Hindlimb muscle (tissue), 1 donor: ENCODE measurements at places on chromosomes 3 and 15.

DNA sequence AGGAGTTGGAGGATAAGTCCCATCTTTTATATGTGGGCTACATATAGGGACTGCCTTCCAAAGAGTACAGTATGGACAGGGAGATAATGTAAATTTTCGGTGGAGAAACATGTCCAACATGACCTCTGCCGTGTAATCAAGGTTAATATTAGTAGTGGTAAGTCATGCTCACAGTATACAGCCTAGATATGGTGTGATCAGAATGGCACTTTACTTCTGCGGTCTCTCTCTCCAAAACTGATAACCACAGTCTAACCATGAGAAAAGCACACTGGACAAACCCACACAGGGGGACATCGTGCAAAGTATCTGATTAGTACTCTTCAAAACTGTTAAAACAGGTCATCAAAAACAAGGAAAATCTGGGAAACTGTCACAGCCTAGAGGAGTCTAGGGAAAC, 66.6 kb upstream of the PLCL2 start:
- DNase-seq = no peak

- peak; percentile 23 for DNase-seq
These were observed 78.9 kb downstream of the ULK4 start for GRCh38 chr3:41882956-41883355.

- DNase-seq = no peak
These were observed 392.4 kb upstream of the ALCAM start for GRCh38 chr3:104974316-104974715.

GRCh38 chr15:44763187-44763586, 26.9 kb downstream of the TRIM69 start:
- no peak for DNase-seq

GRCh38 chr3:127749787-127750225, 72.5 kb downstream of the MGLL start:
- DNase-seq = no peak

DNA sequence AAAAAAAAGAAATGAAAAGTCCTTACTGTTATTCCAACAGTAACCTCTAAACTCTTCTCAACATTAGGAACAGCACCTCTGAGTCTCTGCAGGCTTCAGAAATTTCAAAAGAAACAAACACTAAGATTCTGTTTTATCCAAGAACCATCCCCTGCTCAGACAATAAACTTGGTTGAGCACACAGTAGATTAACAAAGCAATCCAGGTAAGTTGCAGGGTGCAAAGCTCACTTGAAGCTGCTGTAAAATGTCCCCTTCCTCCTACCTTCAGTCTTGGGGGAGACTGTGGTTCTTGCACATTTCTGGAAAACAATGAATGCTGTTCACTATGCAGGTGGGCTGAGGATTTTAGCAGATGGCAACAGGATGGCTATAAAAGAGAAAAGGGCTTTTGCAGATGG, 484.1 kb downstream of the IGSF11 start:
- no peak for DNase-seq

DNA sequence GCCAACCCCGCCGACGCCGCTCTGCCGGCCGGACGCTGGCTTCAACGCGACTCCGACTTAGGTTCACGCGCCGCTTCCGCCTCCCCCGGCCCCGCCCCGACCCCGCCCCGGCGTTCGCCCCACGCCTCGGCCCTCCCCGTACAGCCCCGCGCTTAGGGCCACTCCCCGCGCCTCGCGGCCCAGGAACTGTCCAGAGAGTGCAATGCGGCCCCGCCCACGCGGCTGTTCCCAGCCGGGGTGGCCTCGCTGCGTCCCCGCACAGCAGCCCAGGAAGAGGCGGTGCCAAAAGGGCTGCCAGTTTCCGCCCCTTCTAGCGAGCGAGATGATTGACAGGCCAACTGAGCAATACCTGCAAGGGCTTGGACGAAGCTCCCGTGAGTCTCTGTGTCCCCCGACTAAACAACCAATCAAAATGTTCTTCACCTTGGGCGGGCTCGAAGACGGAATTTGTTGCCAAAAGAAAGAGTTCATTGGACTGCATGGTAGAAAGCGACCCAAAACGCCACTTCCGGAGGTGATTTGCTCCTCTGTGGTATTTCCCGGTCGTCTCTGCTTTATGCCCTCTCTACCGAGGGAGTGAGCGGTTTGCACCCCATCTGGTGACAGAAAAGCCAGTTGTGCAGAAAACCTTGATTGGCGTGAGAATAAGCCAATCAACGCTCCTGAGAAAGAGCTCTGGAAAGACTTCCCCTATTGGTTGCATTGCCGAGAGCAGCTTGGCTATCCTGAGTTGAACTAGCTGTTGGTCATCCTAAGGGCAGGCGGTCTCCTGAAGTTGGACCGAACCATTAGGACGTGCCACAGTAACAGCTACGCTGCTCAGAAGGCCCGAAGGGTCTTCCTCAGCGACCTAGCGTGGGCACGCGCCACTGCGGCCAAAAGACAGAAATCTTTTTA, at the start of gene UBP1:
Gene UBP1, minus strand, starts transcription at position 78 of the 897 bp plus-strand sequence. CDS start 557 bp downstream, outside the sequence.
- peak; percentile 100 for DNase-seq

- no peak for DNase-seq
These were observed 60.3 kb downstream of the TM4SF4 start for GRCh38 chr3:149534671-149535332.

DNA sequence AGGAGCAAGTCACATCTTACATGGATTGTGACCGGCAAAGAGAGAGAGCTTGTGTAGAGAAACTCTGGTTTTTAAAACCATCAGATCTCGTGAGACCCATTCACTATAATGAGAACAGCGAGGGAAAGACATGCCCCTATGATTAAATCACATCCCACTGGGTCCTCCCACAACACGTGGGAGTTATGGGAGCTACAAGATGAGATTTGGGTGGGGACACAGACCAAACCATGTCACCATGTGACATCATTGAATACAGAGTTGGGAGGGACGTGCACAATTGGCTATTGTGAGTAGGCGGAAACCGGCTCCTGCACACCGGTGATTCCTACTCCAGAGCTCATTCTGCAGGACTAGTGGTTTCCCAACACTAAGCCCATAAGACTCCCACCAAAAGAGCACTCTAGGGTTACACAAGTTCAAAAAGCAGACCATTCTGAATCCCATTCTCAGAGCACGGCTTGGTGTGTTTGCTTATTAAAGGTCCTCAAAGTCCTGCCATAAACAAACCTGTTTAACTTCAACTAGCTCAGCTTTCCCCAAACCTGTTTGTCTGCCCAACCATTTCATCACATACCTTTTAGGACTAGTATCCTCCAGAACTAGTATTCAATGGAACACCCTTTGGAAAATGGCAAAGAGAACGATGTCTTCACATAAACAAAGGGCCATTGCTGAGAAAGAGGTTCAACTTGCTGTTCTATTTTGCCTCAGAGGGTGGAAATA, 167.6 kb downstream of the TLE3 start:
- DNase-seq = no peak

DNA sequence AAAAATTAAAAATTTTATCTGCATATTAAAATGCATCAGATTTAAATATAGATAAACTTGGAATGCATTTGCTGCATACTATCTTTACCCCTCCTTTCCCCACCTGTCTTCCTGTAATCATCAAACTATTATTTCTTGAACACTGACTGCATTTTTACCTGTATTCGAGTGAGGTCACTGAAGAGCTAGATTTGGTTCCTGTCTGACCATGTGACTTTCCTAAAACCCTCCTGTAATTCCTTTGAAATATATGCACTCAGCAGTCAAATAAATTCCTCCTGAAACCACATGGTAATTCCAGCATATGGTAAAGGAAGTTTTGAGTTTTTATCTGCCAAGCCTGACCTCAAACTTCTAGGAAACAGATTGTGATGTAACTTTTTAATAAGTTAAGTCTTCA, 445.6 kb upstream of the FRG2C start:
- no peak for DNase-seq

- no peak for DNase-seq
These were observed 11.7 kb upstream of the FYCO1 start for GRCh38 chr3:46007280-46007679.

DNA sequence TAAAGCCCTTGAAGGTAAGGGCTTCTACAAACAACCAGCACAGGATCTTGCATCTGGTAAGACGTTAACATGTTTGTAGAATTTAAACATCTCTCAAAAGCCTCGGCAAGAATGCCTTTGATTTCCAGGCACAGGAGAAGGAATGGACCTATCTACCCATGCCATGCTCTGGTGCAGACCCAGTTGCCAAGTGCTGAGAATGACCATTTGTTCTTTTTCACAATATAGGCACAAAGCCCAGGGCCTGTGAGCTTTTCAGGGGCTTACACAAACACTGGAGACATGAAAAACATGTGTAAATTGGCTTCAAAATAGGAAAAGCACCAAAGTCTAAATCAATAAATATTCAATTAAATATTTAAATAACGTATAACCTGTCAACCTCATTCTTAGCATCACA, 266.9 kb upstream of the TTC14 start:
- no peak for DNase-seq

GRCh38 chr3:65170390-65171042, 482.7 kb upstream of the ADAMTS9 start:
- peak; percentile 81 for DNase-seq

GRCh38 chr15:41978534-41978933, 6.2 kb upstream of the EHD4 start:
- no peak for DNase-seq

- DNase-seq = no peak
These were observed 110.1 kb downstream of the DNAH12 start for GRCh38 chr3:57434041-57434440.

DNA sequence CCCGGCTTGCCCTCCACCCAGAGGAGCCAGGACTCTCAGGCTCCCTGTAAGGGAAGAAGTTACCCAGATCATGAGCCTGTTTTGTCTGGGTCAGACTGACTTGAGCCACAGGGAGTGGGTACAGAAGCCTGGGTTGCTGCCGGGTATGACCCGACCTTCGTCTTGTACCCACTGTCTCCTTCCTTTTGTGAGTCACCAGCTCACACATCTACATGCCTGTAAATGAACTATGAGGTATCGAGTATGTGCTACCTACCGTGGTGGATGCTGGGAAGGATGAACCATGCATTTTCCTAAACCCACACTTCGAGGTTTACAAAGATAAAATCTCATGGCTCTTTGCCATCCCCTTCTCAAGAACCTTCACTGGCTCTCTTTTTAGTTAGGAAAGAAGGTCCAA, 56.9 kb downstream of the CACNA1D start:
- no peak for DNase-seq

- DNase-seq = no peak
These were observed 222.3 kb upstream of the EIF1B start for GRCh38 chr3:40086890-40087883.

GRCh38 chr3:176906046-176906905, 291.0 kb downstream of the TBL1XR1 start:
- DNase-seq = peak; percentile 85

DNA sequence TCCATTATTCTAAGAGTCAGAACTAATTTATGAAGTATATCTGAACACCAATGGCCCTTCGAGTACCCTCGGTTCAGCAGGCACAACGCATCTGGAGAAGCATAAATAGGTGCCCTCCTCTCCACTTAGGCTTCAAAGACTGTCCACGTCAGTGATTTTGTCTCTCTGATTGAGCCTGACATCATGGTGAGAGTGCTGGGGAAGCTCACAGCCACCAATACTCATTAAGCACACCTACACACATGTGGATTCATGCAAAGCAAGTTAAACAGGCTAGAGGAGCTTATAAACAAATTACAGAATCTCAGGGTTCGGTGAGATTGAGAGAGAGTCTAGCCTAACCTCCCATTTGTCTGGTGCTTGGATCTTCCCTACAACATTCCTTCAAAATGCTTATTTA, 3.6 kb downstream of the CLDN1 start:
- no peak for DNase-seq

- peak; percentile 69 for DNase-seq
These were observed 256.5 kb upstream of the CBLB start for GRCh38 chr3:106125321-106125720.

DNA sequence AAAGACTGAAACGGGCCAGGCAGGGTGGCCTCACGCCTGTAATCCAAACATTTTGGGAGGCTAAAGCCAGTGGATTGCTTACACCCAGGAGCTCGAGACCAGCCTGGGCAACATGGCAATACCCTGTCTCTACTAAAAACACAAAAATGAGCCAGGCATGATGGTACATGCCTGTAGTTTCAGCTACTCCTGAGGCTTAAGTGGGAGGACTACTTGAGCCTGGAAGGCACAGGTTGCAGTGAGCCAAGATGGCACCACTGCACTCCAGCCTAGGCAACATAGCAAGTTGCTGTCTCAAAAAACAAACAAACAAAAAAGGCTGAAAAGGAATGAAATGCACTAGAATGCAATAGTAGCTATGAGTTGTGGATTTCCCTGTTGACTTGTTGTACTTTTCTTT, 94.7 kb downstream of the STAG1 start:
- no peak for DNase-seq

GRCh38 chr3:176505878-176506621, 691.2 kb downstream of the TBL1XR1 start:
- DNase-seq = no peak
